T-cell (primary cell): ENCODE measurements at places on chromosomes 13 and 19. TPM values are rescaled to one million over a fixed set of nuclear protein-coding genes. Genes with fewer than 3 reads are reported as not detected.

ONECUT3 gene
- 0.03 TPM for total RNA-seq

HCST gene
- 77.2 TPM for total RNA-seq

GRCh38 chr13:106096661-106097092 is 438.8 kb downstream of the EFNB2 start:
- no peaks in the 10 kb centered on the region for H3K36me3 ChIP-seq
- DNase-seq = no peak
- H3K4me3 ChIP-seq = no peak overlapping the region
- H3K27me3 ChIP-seq = no peaks in the 10 kb centered on the region
- no peak overlapping the region for H3K27ac ChIP-seq

- H3K27ac ChIP-seq = no peak overlapping the region
- DNase-seq = no peak
- peaks cover 11% of the 10 kb centered on the region for H3K4me1 ChIP-seq
- no peak overlapping the region for H3K4me3 ChIP-seq
Measured at GRCh38 chr13:75804054-75804453, 167.9 kb downstream of the LMO7 start.

DNA sequence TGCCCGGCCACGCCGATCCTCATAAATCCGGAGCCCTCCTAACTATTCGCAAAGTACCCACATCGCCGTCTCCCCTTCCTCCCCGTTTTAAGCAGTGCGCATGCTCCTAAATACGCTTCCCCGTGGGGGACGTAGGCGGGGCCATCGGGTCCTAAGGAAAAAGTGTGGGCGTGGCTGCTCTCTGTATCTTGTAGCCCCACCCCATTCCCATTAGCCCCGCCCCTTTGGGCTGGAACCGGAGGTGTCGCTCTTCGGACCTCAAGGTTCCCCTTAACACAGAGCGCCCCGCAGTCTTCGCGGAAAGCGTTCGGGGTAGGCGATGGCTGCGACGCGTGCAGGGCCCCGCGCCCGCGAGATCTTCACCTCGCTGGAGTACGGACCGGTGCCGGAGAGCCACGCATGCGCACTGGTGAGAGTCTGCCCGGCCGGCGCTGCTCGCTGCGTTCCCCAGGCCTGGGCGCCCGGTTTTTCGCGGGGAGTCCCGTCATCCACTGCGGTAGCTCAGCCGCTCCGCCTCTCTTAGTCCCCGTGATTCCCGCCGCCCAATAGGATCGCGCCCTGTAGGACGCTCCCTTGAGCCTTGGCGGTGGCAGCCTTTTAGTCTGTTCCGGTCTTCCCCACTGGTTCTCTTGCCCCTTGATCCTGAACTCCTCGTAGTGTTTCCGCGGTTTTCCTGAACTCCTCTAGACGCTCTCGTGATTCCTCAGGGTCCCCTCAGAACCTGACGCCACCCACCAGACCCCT is at the start of gene ALDH16A1:
ALDH16A1 (plus strand) TSS at position 213 of the 744 bp plus-strand sequence; CDS start at position 320, 107 bp downstream.
- peak within 1 kb of the TSS; percentile 83 for H3K27ac ChIP-seq
- peak within 1 kb of the TSS; percentile 99 for H3K4me3 ChIP-seq
- H3K27me3 ChIP-seq = no peaks in the 10 kb centered on the region
- H3K36me3 ChIP-seq = peaks cover 24% of the 10 kb centered on the region
- H3K4me1 ChIP-seq = peaks cover 64% of the 10 kb centered on the region

GRCh38 chr13:94713561-94714182 is 1.3 kb upstream of the SOX21 start:
- H3K4me3 ChIP-seq = no peak overlapping the region

- H3K27ac ChIP-seq = no peak overlapping the region
- peak; percentile 16 for DNase-seq
- peak overlapping the region; percentile 39 for H3K4me3 ChIP-seq
- H3K27me3 ChIP-seq = peaks cover 9% of the 10 kb centered on the region
Measured at GRCh38 chr19:2543463-2544442, 67.8 kb downstream of the GADD45B start.

DNA sequence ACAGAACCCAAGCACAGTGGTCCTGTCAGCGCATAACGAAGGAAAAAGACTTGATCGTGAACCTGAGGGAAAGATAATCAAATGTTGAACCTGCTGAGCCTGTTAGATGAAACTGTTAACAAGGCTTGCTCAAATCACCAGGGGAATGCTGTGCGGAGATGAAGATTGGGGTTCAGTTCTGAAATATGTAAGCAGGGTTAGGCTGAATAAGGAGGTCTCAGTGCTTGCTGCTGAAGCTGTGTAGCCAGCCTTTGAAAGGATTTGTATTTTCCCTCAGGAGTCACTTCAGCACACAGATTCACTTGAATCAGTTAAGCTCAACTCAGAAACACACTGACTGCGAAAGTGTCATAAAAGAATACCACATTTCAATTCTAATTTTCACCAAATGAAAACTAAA is 793.5 kb downstream of the OLFM4 start:
- no peak overlapping the region for H3K4me3 ChIP-seq
- no peaks in the 10 kb centered on the region for H3K27me3 ChIP-seq
- no peak overlapping the region for H3K27ac ChIP-seq
- no peaks in the 10 kb centered on the region for H3K4me1 ChIP-seq

DNA sequence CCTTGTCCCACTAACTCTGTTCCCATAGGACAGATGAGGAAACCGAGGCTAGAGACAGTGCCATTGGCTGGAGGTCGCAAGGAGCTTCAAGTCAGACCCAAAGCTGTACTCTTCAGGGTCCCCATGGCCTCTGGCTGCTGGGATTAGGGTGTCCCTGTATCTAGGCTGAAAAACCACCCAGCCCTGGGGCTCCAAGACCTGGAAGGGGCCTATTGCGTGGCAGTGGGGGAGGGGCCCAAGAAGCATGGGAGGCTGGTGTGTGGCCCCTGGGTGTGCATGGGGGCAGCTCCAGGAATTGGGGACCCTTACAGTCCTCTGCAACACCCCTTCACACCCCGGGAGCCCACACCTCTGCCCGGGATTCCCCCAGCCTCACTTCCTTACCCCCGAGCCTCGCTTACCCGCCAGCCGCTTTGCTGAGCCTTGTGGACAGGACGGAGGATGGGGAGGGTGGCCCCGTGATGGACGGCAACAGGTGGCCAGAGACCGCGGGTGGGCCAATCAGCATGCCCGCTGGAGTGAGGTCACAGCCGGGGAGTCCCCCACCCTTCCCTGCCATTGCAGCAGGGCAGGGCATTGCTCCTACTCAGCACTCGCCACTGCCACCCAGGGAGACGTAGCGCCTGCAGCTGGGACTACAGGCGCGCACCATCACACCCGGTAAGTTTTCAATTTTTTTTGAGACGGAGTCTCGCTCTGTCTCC is at the start of gene JSRP1:
JSRP1 (minus strand) TSS at position 436 of the 704 bp plus-strand sequence. CDS start 1,103 bp downstream, outside the sequence.
- H3K4me3 ChIP-seq = no peak within 1 kb of the TSS
- H3K27me3 ChIP-seq = peaks cover 31% of the 10 kb centered on the region
- DNase-seq = no peak
- peak within 1 kb of the TSS; percentile 95 for H3K27ac ChIP-seq

DNA sequence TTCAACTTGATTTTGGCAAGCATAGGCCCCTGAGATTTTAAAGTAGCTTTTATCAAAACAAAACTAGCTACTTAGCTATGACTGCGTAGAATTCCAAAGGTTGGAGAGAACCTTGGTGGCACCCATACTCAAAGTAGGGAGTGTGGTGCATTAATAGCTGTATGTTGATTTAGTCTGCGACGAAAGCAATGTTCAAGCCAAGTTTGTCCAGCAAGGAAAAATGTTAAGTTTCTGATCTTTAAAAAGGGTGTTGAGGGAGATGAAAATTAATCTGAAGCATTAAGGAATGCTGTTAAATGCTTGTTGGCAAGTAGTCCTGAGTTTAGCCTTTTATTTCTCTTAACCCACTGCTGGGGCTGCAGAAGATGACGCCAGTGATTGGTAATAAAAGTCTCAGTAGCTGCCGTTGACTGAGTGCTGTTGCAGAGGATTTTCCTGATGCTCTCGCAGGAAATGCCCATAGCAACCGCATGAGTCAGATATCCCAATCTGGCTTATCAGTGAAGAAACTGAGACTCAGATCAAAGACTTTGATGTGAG is 75.9 kb upstream of the RNF113B start:
- no peak overlapping the region for H3K4me3 ChIP-seq
- H3K27ac ChIP-seq = no peak overlapping the region
- no peak for DNase-seq
- no peaks in the 10 kb centered on the region for H3K27me3 ChIP-seq

- peak overlapping the region; percentile 79 for H3K4me3 ChIP-seq
- DNase-seq = no peak
- peaks cover 9% of the 10 kb centered on the region for H3K36me3 ChIP-seq
- H3K27me3 ChIP-seq = no peaks in the 10 kb centered on the region
Measured at GRCh38 chr19:17512574-17512939, 1.1 kb downstream of the PGLS start.

DNA sequence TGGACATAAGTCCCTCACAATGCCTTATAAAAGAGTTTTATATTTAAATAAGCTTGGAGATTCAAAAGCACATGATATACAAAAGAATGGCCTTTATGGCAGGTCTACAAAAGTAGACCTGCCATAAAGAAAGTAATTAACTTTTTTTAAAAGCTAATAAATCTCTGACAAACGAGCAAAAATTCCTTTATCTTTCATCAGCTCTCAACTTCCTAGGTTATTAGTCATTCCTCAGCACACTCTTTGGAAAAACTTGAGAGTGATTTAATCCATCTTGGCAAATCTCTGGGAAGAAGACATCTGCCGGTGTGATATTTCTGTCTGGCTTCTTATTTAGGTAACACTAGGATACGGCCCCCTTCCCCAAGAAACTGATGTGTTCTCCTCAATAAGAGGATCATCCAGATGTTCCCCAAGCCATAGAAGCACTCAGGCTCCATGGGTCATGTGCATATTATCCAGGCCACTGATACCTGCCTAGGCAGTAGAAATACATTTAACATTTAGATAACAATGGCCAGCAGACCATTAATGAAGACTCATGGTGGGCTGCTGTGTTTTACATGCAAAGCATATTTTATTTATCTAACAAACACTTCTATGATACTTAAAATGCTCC is 372.7 kb downstream of the LIG4 start:
- DNase-seq = no peak
- H3K27ac ChIP-seq = no peak overlapping the region
- no peak overlapping the region for H3K4me3 ChIP-seq

DNA sequence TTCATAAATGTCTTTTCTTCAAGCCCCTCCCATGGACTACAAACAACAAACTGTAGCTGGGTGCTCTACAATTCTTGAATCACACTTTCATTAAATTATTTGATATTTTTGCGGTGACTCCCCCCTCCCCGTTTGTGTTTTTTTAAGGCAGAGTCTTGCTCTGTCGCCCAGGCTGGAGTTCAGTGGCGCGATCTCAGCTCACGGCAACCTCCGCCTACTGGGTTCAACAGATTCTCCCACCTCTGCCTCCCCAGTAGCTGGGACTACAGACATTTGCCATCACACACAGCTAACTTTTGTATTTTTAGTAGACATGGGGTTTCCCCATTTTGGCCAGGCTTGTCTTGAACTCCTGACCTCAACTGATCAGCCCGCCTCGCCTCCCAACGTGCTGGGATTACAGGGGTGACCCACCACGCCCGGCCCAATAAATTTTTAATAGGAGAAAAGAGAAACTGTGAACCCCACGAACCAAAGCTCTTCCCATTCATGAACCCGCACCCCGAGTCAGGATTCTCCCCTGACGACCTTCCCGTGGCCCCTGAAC is 703 bp downstream of the ZNF506 start:
- peaks cover 11% of the 10 kb centered on the region for H3K36me3 ChIP-seq
- peak overlapping the region; percentile 89 for H3K4me3 ChIP-seq
- H3K4me1 ChIP-seq = no peaks in the 10 kb centered on the region
- no peak for DNase-seq
- H3K27ac ChIP-seq = peak overlapping the region; percentile 90

DNA sequence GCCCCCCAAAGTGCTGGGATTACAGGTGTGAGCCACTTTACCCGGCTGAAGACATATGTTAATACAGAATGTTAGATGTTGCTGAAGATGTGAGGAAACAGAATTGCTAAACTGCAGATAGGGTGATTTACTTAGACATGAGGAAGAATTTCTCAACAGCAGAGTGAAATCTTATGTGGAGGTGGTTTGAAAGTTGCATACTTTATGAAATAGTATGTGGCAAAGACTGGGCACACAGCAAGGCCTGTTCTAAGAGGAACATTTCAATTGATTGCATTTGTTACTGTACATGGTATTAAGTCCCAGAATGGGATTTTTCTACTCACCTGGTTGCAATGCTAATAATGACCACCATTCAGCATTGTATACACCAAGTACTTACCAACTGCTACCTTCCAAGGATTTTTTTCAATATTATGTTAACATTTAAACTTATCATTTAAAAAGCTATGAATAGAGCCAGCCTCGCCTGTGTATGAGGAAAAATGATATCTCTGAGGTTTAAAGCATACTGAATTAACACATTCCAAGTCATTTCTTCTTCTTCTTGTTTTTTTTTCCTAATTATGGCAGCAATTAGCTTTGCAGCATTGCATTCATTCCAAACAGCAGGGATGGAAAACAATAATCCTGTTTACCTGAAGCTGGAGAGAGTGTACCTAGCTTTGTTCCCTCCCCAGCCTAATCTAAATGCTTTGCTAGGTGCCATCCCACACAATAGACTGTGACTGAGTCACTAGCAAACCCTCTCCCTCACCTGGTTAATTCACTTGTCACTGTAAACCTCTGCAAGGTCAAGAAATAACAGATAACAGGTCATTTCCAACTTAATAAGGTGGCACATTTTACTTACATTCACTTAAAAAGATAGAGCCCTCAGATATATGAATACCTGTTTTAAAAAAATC is 19.4 kb upstream of the KLF5 start:
- H3K4me3 ChIP-seq = no peak overlapping the region
- no peak overlapping the region for H3K27ac ChIP-seq
- no peaks in the 10 kb centered on the region for H3K36me3 ChIP-seq
- H3K4me1 ChIP-seq = no peaks in the 10 kb centered on the region

DNA sequence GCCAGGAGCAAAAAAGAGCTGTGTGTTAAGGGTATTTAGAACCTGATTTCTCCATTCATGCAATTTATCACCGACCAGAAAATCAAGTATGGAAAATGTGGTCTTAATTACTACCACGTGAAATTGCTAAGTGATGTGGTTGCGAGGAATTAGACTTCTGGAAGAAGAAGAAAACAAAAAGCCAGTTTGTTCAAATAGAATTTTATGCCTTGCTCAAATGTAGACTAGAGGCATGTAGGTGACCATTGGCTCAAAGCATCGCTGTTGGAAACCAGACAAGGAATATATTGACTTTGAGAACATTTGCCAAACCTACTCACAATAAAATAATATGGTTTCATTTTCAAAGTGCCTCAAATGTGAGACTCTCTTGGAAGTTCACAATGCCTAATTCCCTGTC is 57.3 kb upstream of the LRCH1 start:
- no peaks in the 10 kb centered on the region for H3K27me3 ChIP-seq
- DNase-seq = no peak
- H3K27ac ChIP-seq = no peak overlapping the region
- no peaks in the 10 kb centered on the region for H3K36me3 ChIP-seq
- no peak overlapping the region for H3K4me3 ChIP-seq

DNA sequence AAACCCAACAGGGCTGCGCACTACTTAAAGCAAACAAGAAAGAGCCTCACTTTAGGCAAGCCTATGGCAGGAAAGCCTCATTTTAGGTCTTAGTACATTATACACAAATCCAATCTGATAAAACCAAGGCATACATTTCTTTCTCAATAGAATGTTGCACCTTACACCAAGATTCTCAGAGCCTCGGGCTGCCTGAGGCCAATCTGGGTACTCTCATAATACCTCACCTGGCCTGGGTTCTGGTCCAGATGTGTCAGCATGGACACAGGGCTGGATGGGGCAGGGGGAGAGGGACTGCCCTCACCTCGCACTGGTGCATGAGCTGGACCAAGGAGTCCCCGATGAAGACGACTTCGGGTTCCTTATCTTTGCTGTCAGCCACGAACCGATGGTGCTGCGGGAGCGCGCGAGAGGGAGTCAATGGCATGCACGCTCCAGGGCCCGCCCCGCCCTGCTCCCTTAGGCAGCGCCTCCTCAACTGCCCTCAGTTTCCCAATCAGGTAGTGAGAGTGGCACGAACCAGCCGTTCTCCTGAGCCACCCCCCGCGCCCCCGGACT is at the start of gene PRR19:
PRR19 (plus strand) TSS at position 487 of the 558 bp plus-strand sequence. CDS start 7,453 bp downstream, outside the sequence.
- DNase-seq = no peak
- peak within 1 kb of the TSS; percentile 60 for H3K27ac ChIP-seq
- H3K36me3 ChIP-seq = peaks cover 3% of the 10 kb centered on the region
- H3K27me3 ChIP-seq = no peaks in the 10 kb centered on the region
- H3K4me1 ChIP-seq = peaks cover 7% of the 10 kb centered on the region
